ENCODE measurements at places on chromosomes 5 and 9.
A peak's percentile ranks its signal among the peaks of the same experiment; 100 is the strongest.

GRCh38 chr9:92059661-92060060 lies 55.6 kb downstream of the SPTLC1 start:
- DNase-seq: no peak

GRCh38 chr5:31083364-31083763 lies 110.1 kb upstream of the CDH6 start:
- DNase-seq: no peak

- DNase-seq: no peak
Observed at GRCh38 chr5:148887123-148887881, 60.9 kb downstream of the ADRB2 start.

- DNase-seq: no peak
Observed at GRCh38 chr9:77901771-77902170, 129.8 kb downstream of the GNAQ start.

DNA sequence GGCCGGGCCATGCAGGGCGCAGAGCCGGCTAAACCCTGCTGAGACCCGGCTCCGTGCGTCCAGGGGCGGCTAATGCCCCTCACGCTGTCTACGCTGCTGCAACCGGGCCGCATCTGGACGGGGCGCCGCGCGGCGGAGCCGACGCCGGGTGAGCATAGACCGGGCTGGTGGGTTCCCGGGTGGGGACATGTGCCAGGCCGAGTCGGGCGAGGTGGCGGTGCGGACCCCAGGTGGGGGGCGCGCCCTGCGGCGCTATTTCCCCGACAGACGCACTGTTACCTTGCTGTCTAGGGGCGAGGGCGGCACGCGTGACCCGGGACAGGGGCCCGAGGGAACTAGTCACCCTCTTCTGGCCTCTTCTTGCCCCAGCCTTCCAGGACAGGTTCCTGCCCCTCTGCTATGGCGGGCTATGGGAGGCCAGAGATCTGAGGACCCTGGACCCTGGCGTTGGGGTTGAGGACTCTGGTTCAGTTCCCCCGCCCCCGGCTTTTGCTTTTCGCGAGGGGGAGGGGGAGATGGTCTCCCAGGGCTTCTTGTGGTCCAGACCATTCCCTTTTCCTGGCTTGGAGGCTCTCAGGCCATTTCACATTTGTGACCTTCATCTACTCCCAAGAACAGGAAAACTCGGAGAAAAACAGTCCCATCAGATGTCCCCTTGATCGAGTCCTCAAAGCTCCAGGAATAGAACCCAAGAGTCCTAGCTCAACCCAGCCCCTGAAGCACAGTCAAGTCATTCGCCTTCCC lies 536 bp downstream of the SLC27A4 start:
- DNase-seq: no peak

DNA sequence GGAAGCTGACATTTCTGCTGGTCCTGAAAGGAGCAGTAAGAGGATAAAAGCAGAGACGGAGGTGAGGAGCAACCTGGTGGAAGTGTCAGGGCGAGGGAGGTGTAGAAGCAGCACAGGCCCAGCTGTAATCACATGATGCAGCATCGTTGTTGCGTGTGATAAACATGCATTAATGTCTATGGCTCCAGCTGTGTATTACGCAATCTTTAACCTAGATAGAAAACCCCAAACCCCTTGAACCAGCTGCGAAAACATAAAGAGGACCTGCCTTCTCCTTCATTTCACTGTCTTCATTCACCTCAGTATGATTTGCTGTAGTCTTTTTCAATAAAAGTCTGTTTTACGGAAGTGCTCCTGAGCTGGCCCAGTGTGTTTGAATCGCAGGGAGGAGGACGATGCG lies 162.9 kb downstream of the NTRK2 start:
- DNase-seq: no peak

- no peak for DNase-seq
Observed at GRCh38 chr9:92661127-92661526, 8.8 kb downstream of the IPPK start.

DNA sequence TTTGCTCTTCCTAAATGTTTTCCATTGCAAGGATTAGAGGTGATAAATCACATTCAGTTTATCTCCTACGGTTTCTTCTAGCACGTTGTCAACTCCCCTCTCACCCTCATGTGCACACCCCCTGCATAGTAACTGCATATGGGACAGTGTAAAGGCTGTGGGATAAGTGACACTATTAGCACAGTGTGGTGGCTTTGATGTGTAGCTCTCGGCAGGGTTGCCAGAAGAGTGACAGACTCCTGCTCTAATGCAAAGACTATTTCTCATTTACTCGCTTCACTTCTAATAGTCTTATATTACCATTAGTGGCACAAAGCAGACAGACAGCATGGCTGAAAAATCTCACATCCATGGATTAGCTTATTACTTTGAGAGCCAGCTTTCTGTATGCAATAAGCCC lies 454.6 kb downstream of the CETN3 start:
- DNase-seq: no peak

- DNase-seq: no peak
Observed at GRCh38 chr5:108560166-108560565, 178.3 kb upstream of the FBXL17 start.

DNA sequence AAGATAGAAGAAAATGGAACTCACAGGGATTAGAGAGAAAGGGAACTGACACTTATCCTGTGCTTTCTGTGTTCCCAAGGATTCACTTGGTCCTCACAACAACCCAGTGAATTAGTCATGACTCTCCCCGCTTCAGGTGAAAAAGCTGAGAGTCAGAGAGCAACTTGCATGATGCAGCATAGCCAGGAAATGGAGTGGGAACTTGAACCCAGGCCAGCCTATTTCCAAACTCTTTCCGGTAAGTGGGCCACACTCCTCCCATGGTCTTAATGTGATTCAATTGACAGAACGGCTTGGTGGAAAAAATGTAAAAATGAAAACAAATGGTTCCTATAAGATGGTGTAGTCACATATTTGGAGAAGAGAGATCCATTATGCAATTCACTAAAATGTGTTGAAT lies 45.9 kb upstream of the CEMIP2 start:
- no peak for DNase-seq

GRCh38 chr5:150540615-150541396 lies 32.9 kb downstream of the NDST1 start:
- DNase-seq: no peak

DNA sequence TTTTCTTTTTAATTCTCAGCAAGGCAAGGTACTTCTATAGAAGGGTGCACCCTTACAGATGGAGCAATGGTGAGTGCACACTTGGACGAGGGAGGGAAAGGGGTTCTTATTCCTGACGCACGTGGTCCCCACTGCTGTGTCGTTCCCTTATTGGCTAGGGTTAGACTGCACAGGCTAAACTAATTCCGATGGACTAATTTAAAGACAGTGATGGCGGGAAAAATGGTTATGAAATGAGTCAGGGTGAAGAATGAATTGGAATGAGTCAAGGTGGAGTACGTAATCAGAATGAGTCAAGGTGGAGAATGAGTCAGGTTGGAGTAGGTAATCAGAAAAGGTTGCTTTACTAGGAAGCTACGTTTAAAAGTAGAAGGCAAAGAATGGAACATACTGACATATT lies 2.1 kb upstream of the HMGCS1 start:
- DNase-seq: no peak

DNA sequence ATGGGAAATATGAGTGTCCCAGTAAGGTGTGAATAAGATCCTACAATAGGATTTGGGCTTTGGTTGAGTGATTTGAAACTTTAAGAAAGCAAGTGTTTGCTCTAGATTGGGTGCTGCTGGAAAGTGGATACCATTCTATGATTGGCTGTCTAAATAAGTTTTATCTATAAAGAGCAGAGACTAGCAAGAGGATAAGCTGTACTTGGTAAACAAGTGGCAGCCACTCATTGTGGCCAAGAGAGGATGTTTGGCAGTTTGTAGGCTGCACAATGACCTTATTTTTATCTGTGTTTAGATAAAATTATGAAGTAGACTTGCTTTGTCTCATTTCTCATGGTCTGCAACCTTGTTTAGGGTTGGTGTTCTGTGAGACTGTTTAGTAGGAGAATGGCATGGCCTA lies 341.6 kb upstream of the PIK3R1 start:
- no peak for DNase-seq

GRCh38 chr5:58457050-58457449 lies 2.8 kb downstream of the PLK2 start:
- no peak for DNase-seq

DNA sequence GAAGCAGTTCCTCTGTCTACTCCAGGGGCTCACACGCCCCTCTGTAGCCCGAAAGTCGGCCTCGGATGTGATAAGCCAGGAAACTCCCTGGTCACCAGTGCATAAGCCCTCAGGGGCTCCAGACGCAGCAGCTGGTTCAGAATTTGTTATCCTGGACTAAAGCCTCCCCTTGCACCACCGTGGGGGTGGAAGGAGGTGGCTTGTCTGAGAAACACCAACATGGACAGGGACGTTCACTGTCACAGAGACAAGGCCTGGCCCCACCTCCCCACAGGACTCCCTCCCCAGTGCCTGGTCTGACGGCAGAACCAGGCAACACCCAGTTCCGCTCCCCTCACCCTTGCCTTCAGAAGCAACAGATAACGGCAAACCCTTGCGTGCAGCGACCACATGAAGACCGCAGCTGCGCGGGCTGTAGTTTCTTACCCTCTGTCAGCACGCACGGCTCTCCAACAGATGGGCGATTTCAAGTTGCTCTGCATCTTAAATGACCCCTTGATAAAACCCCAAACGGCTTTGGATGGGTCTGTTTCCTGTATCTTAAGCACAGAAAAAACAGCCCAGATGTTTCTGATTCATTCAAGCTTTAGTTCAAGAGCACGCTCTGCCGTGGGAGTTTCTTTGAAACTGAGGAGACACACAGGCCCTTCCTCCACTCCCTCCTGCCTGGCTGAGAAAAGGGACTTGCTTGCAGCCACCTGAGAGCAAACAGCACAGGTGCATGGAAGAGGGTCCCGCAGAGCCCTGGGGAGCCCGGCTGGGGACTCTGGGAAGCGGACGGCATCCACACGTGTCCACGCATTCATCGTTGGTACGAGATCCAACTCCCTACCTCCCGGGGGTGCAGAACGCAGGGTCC lies 44.7 kb upstream of the NKD2 start:
- DNase-seq: no peak

- DNase-seq: peak; percentile 50
Observed at GRCh38 chr5:168328814-168329213, 37.4 kb downstream of the WWC1 start.

DNA sequence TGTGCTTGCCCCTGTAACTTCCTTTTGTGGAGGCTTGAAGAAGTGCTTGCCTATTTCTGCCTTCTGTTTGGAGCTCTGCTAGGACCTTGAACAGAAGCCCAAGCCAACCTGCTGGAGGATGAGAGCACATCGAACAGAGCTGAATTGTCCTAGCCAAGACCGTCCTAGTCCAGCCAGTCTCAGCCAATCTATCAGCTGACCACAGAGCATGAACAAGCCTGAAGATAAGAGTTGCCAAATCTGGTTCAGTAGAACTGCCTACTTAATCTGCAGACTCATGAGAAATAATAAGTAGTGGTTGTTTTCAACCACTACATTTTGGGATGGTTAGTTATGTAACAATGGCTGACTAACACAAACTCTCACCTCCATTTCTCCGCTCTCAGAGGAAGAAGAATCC lies 4.4 kb upstream of the SNX2 start:
- no peak for DNase-seq

DNA sequence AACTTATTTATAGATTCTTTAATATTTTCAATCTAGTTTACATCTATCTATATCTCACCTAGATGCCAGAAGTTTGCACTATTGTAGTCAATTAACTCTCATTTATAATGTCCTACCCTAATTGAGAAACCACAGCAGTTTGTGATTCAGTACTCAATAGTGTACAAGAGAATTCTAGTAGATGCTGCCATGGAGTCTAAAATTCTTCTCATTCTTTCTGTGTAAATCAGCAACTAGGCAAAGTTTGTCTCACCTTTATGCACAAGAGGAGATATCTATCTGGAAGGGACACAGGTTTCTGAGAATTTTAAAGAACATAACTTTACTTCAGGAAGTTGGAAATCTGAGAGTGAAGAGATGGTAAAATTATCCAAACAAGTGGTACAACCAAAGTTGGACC lies 173.0 kb upstream of the FBXL7 start:
- DNase-seq: no peak

GRCh38 chr5:59725392-59725767 lies 168.1 kb downstream of the PDE4D start:
- DNase-seq: no peak
